ENCODE measurements at places on chromosomes 11 and 22.
A peak's percentile ranks its signal among the peaks of the same experiment; 100 is the strongest.

GRCh38 chr11:102010776-102011494, 36.3 kb upstream of the CFAP300 start:
- no peak for DNase-seq

GRCh38 chr22:44463151-44463550, 34.9 kb downstream of the RTL6 start:
- DNase-seq: no peak

GRCh38 chr11:81829976-81830375, 903.7 kb downstream of the FAM181B start:
- DNase-seq: no peak

DNA sequence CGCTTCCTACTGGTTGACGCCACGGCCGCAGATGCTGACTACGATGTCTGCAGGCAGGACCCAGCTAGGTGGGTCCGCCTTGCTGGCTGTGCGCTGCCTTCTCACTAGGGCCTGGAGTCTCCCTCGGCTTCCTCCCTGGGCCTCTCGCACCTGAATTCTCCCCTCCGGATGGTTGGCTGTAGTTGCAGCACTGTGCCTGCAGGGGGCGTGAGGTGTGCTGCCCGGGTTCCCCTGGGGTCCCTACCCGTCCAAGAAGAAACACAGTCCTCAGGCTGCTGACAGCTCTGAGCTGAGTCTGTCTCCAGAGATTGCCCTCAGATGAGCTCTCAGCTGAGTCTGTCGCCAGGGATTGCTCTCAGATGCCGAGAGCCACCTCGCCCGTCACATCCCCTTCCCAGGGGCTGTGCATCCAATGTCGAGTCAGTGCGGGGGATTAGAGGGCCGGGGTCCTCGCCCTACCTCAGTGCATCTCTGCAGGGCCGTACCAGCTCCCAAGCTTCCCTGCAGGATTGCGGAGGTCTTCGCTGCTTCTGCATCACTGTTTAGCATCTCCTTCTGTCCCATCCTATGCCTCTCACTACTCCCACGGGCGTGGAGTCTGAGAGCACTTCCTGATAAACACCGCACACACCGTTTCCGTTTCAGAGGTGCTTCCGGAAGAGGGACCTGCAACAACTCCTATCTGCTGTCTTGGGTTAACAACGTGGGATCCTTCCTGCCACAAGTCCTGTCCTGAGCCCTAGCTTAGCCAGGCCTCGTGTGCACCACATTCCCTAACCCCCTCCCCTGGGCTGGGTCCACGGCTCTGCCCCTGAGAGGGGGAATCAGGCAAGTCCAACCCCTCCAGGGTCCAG, 196.9 kb downstream of the CSNK2A3 start:
- DNase-seq: no peak

GRCh38 chr11:43573233-43573632, 107.3 kb upstream of the HSD17B12 start:
- DNase-seq: no peak

GRCh38 chr11:67435031-67435726, 2.3 kb downstream of the PTPRCAP start:
- no peak for DNase-seq

DNA sequence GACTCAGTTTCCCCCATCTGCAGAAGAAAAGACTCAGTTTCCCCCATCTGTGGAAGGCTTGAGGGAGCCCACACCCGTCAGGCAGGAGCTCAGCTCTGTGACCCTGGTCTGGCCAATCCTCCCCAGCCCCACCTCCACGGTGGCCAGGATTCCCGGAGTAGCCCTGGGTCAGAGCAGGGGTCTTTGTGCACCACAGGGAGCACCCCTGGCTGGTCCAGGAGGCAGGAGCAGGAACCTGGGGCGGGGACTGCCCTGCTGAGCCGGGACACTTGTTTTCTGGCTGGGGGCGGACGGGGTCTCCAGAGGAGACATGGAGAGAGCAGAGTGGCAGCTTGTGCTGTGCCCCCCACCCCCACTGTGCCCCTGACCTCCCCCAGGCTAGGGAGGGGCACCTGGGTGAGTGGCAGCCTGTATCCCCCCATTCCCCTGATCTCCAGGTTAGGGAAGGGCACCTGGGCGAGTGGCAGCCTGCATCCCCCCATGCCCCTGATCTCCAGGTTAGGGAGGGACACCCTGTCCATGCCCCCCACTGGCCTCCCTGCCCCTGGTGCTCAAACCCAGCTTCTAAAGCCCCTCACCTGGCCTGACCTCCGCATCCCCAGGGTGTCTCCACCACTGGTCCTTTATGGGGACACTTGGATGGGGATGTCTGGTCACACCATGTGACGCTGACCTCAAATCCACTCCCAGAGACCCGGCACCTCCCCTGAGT, 18.8 kb downstream of the IL17REL start:
- no peak for DNase-seq

- no peak for DNase-seq
Measured at GRCh38 chr11:132064987-132065620, 694.7 kb downstream of the NTM start.

DNA sequence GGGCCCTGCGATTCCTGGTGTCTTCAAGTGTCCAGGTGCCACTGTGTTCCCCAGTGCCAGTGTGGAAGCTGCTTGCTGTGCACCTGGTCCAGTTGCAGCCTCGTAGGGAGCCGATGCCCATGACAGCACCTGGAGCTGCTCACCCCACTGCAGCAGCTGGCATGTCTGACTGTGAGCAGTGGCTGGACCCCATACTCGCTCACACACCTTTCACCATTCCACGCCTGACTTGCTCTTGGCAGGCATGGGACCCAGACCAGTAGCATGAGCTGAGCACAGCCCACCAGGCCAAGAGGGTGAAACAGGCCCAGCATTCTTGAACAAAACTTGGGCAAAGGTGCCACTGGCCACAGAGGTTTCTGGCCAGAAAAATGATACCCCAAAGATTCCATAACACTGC, 124.5 kb upstream of the THY1 start:
- DNase-seq: no peak

DNA sequence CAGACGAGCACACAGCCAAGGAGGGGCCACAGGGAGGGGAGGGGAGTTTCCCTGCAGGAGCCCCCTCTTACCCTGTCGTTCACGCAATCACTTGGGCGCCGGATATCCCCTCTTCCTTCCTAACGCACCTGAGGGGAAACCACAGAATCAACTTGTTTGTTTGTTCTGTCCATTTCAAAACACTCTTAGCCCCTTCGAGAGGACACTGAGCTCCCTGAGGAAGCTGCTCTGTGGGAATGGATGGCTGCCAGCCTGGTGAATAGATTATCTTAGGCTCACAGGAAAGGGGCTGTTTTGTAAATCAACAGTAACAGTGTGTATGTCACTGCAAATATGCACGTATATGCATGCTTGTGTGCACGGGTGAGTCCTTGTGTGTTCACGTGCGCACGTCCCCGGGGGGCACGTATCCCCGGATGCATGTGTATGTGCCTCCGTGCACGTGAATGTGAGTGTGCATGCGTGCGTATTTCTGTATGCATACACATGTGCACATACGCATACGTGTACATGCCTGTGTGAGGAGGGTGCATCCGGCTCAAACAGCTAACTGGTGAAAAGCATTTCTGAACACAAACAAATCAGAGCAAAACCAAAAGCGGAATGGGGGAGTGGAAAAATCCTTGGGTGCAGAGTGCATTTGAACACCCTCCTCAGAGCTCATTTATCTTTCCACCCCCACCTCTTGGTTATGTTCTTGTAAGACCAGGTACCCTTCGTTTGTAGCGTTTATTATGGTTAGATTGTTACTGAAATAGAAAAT, 7.2 kb downstream of the ARSA start:
- DNase-seq: peak; percentile 74

DNA sequence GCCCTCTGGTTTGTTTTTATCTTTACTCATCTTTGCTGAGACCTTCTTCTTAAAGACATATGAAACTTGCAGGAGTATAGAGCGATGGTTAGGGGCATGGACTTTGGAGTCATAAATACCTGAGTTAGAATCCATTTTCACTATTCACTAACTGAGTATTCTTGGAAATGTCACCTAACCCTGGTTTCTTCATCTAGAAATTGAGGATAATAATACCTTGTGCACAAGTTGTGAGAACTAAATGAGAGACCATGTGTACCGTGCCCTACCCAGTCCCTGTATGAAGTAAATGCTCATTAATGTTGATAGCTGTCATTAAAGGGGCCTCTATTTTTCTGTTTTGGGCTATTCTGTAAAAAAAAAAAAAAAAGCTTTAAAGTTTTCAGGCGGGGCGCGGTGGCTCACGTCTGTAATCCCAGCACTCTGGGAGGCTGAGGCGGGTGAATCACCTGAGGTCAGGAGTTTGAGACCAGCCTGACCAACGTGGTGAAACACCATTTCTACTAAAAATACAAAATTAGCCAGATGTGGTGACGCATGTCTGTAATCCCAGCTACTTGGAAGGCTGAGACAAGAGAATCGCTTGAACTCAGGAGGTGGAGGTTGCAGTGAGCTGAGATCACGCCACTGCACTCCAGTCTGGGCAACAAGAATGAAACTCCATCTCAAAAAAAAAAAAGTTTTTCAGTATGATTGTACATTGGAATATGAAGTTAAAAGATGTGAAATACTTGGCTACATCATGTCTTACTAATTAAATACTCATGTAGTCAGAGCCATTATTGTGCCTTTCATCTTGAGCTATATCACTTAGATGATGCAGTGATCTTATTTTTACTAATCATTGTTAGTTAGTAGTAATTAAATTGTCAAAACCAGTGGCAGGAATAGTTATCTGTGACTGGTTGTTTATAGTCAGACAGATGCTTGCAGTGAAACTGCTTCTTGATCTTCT, 95.0 kb downstream of the AMOTL1 start:
- DNase-seq: no peak

DNA sequence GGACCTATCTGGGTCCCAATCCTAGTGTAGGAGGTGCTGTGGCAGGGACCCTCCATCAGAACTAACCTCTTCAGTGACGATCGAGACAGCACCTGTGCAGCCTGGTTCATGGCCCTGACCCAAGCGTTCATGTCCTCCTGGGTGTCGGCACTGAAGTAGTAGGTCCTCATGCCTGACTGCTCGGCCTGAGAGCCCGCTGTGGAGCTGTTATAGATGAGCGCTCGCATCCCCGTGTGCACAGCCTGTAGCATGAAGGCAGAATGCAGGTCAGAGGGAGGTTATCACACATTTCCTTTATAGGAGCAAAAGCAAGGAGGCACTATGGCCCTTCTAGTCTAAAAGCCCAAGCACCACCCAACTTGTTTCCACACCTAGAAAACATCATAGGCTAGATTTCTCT, 103.0 kb downstream of the C11orf58 start:
- no peak for DNase-seq

GRCh38 chr11:6203327-6203726, 2.0 kb upstream of the C11orf42 start:
- DNase-seq: no peak

- no peak for DNase-seq
Measured at GRCh38 chr11:21489416-21490115, 703.3 kb upstream of the ANO5 start.

DNA sequence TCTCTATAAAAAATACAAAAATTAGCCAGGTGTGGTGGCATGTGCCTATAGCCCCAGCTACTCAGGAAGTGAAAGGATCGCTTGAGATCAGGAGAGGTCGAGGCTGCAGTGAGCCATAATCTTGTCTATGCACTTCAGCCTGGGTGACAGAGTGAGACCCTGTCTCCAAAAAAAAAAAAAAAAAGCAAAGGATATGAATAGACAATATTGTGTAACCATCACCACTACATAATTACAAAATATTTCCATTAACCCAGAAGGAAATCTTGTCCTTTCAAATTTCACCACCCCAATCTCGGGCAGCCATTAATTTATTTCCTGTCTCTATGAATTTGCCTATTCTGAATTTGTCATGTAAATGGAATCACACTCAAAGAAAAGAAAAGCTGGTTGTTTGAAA, 21.2 kb downstream of the RSF1 start:
- DNase-seq: no peak

DNA sequence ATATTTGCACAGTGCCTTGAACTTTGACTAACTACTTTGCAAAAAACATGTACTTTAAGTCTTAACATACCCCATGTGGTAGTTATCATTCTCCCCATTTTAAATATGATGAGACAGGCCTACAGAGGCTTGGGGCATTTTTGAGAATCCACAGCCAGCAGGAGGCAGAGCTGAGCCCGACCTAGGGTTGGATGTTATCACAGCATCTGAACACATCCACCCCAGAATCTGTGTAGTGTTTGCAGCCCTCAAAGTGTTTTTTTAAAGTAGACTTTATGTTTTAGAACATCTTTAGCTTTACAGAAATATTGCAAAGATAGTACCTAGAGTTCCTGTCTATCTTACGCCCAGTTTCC, 17.6 kb downstream of the OTOG start:
- no peak for DNase-seq

GRCh38 chr11:84292006-84292405, 1005.8 kb upstream of the CCDC90B start:
- DNase-seq: no peak

DNA sequence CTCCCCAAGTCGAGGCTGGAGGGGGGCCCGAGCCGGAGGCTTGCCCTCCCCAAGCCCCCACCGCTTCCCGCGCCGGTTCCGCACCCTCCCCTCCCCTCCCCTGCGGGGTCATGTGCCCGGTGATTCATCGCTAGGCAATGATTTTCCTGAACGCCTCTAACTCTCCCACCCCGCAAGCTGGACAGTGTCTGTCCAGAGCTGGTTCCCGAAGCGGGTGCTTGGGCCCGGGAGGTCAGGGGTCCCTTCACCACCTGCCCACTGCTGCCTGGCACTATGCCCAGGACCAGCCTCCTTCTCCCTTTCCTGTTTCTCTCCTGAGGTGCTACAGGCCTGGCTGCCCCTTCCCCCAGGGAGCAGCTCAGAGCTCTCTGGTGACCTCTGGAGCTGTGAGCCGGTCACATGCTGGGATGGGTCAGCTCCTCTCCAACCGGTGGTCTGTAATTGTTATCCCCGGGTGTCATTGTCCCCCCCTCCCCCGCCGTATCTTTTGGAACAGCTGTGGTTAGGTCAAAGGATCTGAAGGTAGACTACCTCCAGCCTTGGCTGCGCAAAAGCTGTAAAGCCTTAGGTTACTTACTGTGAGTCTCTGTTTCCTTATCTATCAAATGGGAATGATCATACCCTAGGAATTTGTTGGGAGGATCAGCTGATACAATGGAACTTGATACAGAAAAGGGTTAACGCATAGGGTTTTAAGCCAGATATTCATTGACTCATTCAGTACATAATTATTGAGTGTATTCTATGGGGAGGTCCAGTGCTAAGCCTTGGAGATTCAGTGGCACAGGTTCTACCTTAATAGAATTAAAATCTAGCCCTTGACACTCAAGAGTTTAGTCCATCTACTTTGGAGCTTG, 753 bp downstream of the STX3 start:
- DNase-seq: peak; percentile 86
